ENCODE measurements at places on chromosomes 7 and 10.

DNA sequence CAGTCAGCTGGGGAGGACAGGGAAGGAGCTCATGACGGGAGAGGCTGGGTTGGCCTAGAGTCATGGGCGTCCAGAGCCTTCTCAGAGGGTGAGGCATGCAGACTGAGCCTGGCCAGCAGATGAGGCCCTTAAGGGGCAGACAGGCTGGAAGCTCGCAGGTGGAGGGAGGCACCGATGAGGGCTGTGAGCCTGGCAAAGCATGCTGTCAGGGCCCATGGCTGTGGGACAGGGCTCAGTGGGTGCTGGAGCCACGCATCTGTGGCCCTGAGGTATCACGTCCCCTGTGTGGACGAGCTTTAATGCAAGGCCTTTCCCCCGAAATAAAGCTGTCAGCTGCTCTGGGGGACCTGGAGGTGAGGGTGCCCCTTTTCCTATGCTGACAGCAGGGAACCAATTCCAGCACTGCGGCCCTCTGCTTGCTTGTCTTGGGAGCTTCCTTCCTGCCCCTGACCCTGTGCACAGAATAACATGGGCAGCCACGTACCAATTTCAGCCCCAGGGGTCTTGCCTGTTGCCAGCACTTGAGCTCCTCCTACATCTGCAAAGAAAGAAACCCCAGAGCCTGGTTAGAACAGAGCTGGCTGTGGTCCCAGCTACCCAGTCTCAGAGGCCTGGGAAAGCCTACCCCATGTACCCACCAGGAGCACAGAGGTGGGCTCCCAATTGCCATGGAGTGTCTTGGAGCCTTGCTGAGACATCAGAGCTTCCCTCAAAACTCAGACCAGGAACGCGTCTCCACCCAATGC lies 20.6 kb downstream of the TMEM273 start:
- DNase-seq = no peak

DNA sequence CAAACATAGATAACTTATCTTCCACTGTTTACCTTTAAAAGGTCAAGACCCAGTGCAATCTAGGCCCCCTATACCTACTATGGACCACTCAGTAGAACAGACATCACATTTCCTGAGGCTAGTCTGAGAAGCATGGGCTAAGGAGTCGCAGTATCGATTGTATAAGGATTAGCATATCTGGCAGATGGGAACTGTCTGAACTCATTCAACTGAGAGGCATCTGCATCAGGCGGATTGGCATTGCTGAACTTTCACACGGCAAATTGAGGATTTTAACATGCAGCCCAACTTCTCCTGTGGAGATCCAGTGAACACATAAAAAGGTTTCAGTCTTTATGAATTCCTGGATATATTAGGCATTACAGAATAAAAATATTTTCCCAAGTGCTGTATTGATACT lies 89.1 kb upstream of the LRGUK start:
- DNase-seq = no peak

GRCh38 chr7:152987656-152988055 lies 228.1 kb downstream of the ACTR3B start:
- DNase-seq = no peak

- no peak for DNase-seq
Measured at GRCh38 chr7:8146788-8147413, 115.1 kb downstream of the ICA1 start.
